ENCODE measurements at places on chromosomes 13 and 19. TPM values are rescaled to one million over a fixed set of nuclear protein-coding genes. Genes with fewer than 3 reads are reported as not detected.

Gene SLC25A23
- total RNA-seq, result 33.9 TPM

Gene ITGBL1
- 45.1 TPM for total RNA-seq

Gene SLC25A41
- total RNA-seq, result 0.26 TPM

Gene PINLYP
- total RNA-seq, result 7.2 TPM

Gene TMEM91
- total RNA-seq, result 9.7 TPM

Gene ZNF763
- total RNA-seq, result 2.5 TPM

Gene NFKBIB
- total RNA-seq, result 10.9 TPM

Gene ZNF534
- 0.17 TPM for total RNA-seq

Gene NLRP5
- not detected for total RNA-seq

Gene ZNF93
- 3.8 TPM for total RNA-seq

Gene APLP1
- 2.6 TPM for total RNA-seq

Gene CKM
- total RNA-seq, result not detected

Gene RFPL4A
- total RNA-seq, result not detected

Gene NCCRP1
- not detected for total RNA-seq

Gene ZIM2
- not detected for total RNA-seq

Gene MBD3L3
- total RNA-seq, result not detected

Gene DIAPH3
- total RNA-seq, result 1.8 TPM

Gene C13orf42
- not detected for total RNA-seq

Gene OR7A5
- not detected for total RNA-seq

Gene FUT3
- not detected for total RNA-seq

Gene HSPH1
- total RNA-seq, result 40.6 TPM

Gene ZNF563
- total RNA-seq, result 5.3 TPM

Gene IGFL1
- total RNA-seq, result not detected

Gene GEMIN7
- total RNA-seq, result 15.7 TPM

Gene BRSK1
- 3.9 TPM for total RNA-seq

Gene FAM174C
- 24.7 TPM for total RNA-seq

Gene PALM3
- 1.3 TPM for total RNA-seq

Gene RPS28
- total RNA-seq, result 216 TPM

Gene CATSPERD
- not detected for total RNA-seq

Gene ACTMAP
- 0.51 TPM for total RNA-seq

Gene ACP7
- not detected for total RNA-seq

Gene ZNF221
- total RNA-seq, result 15.2 TPM

Gene HS6ST3
- not detected for total RNA-seq

Gene IRS2
- total RNA-seq, result 2.3 TPM

Gene FEM1A
- total RNA-seq, result 9.5 TPM

Gene SIGLEC7
- not detected for total RNA-seq

Gene ZNF600
- 5.0 TPM for total RNA-seq

Gene PDCD2L
- total RNA-seq, result 12.2 TPM

Gene HIF3A
- 0.77 TPM for total RNA-seq

Gene PGLYRP2
- total RNA-seq, result not detected

Gene SIGLEC11
- not detected for total RNA-seq

Gene F10
- total RNA-seq, result 20.3 TPM

Gene AMH
- 0.33 TPM for total RNA-seq

Gene KLK15
- total RNA-seq, result not detected

Gene CLIP3
- 19.8 TPM for total RNA-seq

Gene C19orf67
- total RNA-seq, result not detected

Gene PRODH2
- total RNA-seq, result not detected

Gene SHD
- total RNA-seq, result not detected

Gene ATP13A1
- 22.6 TPM for total RNA-seq

Gene C1QTNF9
- under 0.01 TPM for total RNA-seq

Gene MEIOSIN
- total RNA-seq, result not detected

Gene ZNF649
- total RNA-seq, result 6.2 TPM

Gene CPT1C
- total RNA-seq, result 31.2 TPM
